A549 treated with dexamethasone at 1 μM for 4 hours (cell line): ENCODE measurements at places on chromosomes 2 and 18. TPM values are rescaled to one million over a fixed set of nuclear protein-coding genes. Genes with fewer than 3 reads are reported as not detected.

EFR3B gene
- total RNA-seq, result 7.9 to 11.1 TPM (median 10.0 TPM) in 5 replicates

ASAP2 gene
- total RNA-seq, result 38.4 to 69.0 TPM (median 64.1 TPM) in 5 replicates

OR6B2 gene
- not detected in 5 replicates for total RNA-seq

GPR155 gene
- 0.18 to 0.52 TPM (median 0.40 TPM) in 5 replicates for total RNA-seq

IL1RL2 gene
- total RNA-seq, result 0.04 to 0.08 TPM (median 0.06 TPM) in 3 of 5 replicates, not detected in the others
